ENCODE measurements at places on chromosomes 2 and 18. TPM values are rescaled to one million over a fixed set of nuclear protein-coding genes. Genes with fewer than 3 reads are reported as not detected.

DNA sequence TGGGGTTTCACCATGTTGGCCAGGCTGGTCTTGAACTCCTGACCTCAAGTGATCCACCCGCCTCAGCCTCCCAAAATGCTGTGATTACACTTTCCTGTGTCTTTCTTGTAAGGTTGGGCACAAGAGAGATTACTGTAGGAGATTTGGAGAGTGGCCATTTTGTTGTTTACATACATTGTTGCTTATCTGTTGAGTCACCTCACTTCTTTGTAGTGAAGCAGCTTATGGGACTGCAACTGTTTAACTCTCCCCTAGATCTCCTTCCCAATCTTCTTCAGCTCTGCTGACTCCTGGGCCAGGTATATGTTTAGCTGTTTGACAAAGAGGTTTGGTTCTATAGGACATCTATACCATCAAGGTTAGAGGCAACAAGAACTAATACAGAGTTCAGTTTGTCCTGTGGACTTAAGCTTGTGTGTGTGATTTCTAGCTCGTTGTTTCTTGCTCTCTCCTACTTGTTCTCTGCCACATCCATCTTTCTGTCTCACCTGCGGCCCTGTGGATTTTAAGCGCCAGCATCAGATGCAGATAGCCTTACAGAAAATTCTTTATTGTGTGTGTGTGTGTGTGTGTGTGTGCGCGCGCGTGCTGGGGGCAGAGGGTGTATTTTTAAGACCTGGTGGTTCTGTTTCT, 95.4 kb downstream of the HAUS1 start:
- H3K36me3 ChIP-seq = peaks cover 37% of the 10 kb centered on the region
- H3K4me1 ChIP-seq = peaks cover 62% of the 10 kb centered on the region
- H3K27me3 ChIP-seq = no peaks in the 10 kb centered on the region
- no peak for DNase-seq

GRCh38 chr2:43214253-43214652, 12.2 kb downstream of the ZFP36L2 start:
- peaks cover 38% of the 10 kb centered on the region for H3K4me1 ChIP-seq
- DNase-seq = no peak
- H3K4me3 ChIP-seq = no peak overlapping the region
- H3K36me3 ChIP-seq = no peaks in the 10 kb centered on the region
- no peaks in the 10 kb centered on the region for H3K27me3 ChIP-seq

- no peak overlapping the region for H3K27ac ChIP-seq
- no peak overlapping the region for H3K4me3 ChIP-seq
- H3K27me3 ChIP-seq = peaks cover 8% of the 10 kb centered on the region
- no peak for DNase-seq
- H3K36me3 ChIP-seq = no peaks in the 10 kb centered on the region
Observed at GRCh38 chr2:150479075-150479915, 8.2 kb downstream of the RND3 start.

DNA sequence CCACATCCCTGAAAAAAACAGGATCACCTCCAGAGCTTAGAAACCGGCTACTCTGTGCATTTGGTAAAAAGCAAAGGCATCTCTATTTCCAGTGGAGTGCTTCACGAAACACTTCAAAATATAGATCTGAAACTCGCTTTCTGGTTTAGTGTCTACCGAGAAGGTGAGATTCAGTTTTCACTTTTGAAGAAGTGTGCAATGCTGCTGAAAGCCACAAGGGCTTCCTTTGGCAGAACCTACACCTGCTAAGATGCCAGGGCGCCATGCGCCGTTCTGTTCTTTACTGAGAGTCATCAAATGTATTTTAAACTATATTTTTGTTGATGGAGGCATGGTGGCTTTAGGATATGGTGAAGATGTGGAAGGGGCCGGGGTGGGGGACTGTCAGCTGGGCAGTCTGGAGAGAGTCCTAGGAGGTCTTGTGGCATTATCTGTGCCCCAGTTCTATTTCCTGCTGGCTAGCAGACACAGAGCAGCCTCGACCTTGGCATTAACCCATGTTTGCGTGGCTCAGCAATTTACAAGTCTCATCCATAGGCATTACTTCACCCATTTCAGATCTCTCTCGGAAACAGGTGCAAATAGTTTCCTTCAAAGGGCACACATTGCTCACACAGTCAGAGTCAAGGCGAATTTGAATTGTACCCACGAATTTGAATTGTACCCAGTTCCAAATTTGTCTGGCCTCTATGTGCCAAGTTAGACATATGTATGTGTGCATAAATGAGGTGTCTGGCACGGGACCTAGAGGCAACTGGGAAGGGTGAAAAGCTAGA, 46.7 kb upstream of the KCNF1 start:
- H3K27ac ChIP-seq = no peak overlapping the region
- no peak overlapping the region for H3K4me3 ChIP-seq

GRCh38 chr2:22536133-22536532, 848.8 kb upstream of the KLHL29 start:
- DNase-seq = no peak
- no peak overlapping the region for H3K4me3 ChIP-seq
- H3K27ac ChIP-seq = no peak overlapping the region
- no peaks in the 10 kb centered on the region for H3K4me1 ChIP-seq
- no peaks in the 10 kb centered on the region for H3K36me3 ChIP-seq
- no peaks in the 10 kb centered on the region for H3K27me3 ChIP-seq

DNA sequence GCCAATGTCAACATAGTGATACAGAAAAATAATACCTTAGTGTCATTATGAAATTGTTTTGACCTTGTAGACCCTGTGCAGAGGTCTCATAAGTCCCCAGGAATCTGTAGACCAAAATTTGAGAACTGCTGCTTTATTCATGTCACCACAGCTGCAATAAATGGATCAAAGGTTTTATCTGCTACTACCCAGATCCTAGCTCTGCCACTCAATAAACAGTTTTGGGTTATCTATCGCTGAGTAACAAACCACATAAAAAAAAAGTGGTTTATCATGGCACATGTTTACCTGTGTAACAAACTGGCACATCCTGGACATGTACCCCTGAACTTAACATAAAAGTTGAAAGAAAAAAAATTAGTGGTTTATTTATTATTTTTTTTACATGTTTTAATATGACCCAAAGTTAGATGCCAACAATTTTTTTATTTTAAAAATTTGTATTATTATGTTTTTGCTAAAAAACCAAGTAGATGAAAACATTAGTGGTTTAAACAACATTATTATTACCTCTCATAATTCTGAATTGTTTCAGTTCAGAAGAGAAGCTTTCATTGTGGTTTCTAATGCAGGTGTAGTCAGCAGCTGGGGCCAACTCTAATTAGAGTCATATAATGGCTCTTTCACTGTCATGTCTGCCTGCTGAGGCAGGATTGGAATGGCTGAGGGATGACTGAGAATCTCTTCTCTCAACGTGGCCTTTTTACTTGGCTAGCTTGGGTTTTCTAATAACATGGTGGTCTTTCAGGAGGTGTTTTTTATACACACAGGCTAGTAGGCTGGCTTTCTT, 103.3 kb upstream of the SLC38A11 start:
- no peak for DNase-seq
- peaks cover 7% of the 10 kb centered on the region for H3K4me1 ChIP-seq
- no peaks in the 10 kb centered on the region for H3K27me3 ChIP-seq
- H3K4me3 ChIP-seq = no peak overlapping the region

DNA sequence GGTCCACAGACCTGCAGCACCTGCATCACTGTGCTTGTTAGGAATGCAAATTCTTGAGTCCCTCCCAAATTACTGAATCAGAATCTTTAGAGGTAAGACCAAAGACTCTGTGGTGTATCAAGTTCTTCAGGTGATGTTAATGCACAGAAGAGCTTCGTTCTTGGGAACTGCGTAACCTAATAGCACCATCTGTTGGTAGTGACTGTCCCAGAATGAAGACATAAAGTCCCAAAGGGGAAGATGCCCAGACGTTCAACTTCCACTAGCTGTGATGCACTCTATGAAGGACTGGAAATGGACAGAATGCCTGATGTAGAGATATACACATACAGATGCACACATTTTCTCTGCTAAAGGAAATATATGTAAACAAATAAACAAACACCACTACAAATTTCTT, 576.0 kb downstream of the LRP1B start:
- H3K27ac ChIP-seq = no peak overlapping the region
- no peaks in the 10 kb centered on the region for H3K27me3 ChIP-seq
- no peaks in the 10 kb centered on the region for H3K36me3 ChIP-seq

DNA sequence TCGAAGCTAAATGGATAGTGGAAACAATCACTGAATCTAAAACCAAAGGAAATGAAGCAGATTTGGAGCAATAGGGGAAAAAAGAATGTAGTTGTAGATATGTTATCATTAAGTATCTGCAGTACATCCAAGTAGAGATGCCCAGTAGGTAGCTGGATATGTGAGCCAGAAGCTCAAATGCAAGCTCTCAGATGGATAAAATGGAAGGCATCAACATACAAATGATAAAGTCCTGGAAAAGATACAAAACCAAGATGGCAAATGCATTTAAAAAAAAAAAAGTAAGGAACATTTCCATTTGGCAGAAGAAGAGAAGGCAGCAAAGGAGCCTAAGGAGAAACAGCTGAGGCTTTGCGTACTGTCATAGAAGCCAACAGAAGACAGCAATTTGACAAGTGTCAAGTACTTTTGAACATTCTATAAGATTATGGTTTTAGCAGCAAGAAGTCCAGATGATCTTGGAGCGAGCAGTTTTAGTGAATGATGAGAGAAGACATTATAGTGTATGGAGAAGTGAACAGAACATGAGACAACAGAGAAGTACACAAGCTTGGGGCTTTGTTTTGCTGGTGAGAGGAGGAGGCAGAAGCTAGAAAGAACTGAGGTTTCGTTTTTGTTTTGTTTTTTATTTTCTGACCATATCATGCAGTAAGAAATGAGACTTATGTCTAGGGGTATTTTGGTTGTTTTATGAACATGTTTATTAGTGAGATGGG, 18.3 kb downstream of the ROCK2 start:
- H3K4me3 ChIP-seq = no peak overlapping the region
- H3K36me3 ChIP-seq = no peaks in the 10 kb centered on the region
- H3K4me1 ChIP-seq = peaks cover 6% of the 10 kb centered on the region
- H3K27me3 ChIP-seq = no peaks in the 10 kb centered on the region

- no peaks in the 10 kb centered on the region for H3K36me3 ChIP-seq
- no peaks in the 10 kb centered on the region for H3K27me3 ChIP-seq
- H3K4me1 ChIP-seq = no peaks in the 10 kb centered on the region
- DNase-seq = no peak
- H3K27ac ChIP-seq = no peak overlapping the region
Observed at GRCh38 chr2:192416060-192416459, 221.3 kb upstream of the TMEFF2 start.

GRCh38 chr18:55161916-55162315, 202.7 kb upstream of the CCDC68 start:
- peaks cover 2% of the 10 kb centered on the region for H3K27me3 ChIP-seq
- H3K4me3 ChIP-seq = no peak overlapping the region
- no peak overlapping the region for H3K27ac ChIP-seq

- no peaks in the 10 kb centered on the region for H3K4me1 ChIP-seq
- no peak overlapping the region for H3K4me3 ChIP-seq
- DNase-seq = no peak
Observed at GRCh38 chr2:108409768-108410167, 32.0 kb downstream of the SULT1C4 start.

GRCh38 chr2:120750488-120751210, 15.0 kb downstream of the GLI2 start:
- no peak for DNase-seq
- no peaks in the 10 kb centered on the region for H3K36me3 ChIP-seq
- no peaks in the 10 kb centered on the region for H3K27me3 ChIP-seq
- H3K27ac ChIP-seq = no peak overlapping the region

DNA sequence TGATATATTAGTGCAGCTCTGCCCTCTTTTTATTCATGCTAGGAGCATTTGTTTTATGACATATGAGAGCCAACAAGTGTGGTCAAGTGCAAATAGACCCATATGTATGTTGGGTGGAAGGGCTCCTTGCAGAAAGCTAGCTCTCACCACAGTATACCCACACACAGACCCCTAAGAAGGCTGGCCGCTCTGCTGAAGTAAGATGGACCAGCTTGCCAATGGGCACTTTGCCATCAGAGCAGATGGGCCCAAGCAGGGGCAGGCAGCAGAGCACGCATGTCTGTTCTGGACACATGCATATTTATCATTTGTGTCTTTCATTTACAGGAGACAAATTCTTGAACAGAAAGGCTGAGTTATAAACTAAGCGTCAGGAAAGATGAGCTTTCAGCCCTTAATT, 187.5 kb upstream of the DTNA start:
- no peak for DNase-seq
- H3K4me3 ChIP-seq = no peak overlapping the region
- H3K27me3 ChIP-seq = no peaks in the 10 kb centered on the region
- no peaks in the 10 kb centered on the region for H3K36me3 ChIP-seq

GRCh38 chr18:58896268-58896667, 31.6 kb downstream of the ZNF532 start:
- peaks cover 13% of the 10 kb centered on the region for H3K4me1 ChIP-seq
- no peaks in the 10 kb centered on the region for H3K36me3 ChIP-seq
- no peak for DNase-seq
- no peak overlapping the region for H3K27ac ChIP-seq
- peaks cover 1% of the 10 kb centered on the region for H3K27me3 ChIP-seq
- no peak overlapping the region for H3K4me3 ChIP-seq

- no peaks in the 10 kb centered on the region for H3K36me3 ChIP-seq
- no peaks in the 10 kb centered on the region for H3K27me3 ChIP-seq
- H3K4me3 ChIP-seq = no peak overlapping the region
- DNase-seq = no peak
- no peaks in the 10 kb centered on the region for H3K4me1 ChIP-seq
Observed at GRCh38 chr2:81355436-81355835, 1050.9 kb upstream of the LRRTM1 start.

- H3K36me3 ChIP-seq = no peaks in the 10 kb centered on the region
- no peak overlapping the region for H3K4me3 ChIP-seq
- H3K27ac ChIP-seq = no peak overlapping the region
- peaks cover 6% of the 10 kb centered on the region for H3K27me3 ChIP-seq
- peaks cover 4% of the 10 kb centered on the region for H3K4me1 ChIP-seq
Observed at GRCh38 chr2:26615860-26616705, 25.1 kb downstream of the CIB4 start.

DNA sequence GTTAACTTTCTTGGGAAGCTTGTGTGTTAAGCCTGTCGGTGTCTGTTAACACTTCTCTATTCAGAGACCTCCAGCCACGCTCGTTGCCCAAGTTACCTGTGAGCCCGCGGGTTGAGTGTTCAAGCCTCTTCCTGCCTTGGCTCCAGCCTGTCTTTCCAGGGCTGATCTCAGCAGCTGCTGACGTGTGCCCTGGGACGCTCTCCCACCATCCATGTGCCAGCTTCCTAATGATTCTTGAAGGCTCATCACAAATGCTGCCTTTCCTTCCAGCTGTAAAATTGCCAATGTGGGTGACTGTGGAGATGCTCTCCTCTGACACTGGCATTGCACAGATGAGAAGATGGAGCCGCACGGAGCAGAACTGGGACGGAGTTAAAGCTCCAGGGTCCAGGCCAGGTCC, 6.1 kb downstream of the RNF144A start:
- H3K27me3 ChIP-seq = no peaks in the 10 kb centered on the region
- H3K4me1 ChIP-seq = peaks cover 67% of the 10 kb centered on the region
- no peak overlapping the region for H3K27ac ChIP-seq
- peaks cover 39% of the 10 kb centered on the region for H3K36me3 ChIP-seq
- no peak for DNase-seq

- H3K4me1 ChIP-seq = peaks cover 11% of the 10 kb centered on the region
- no peaks in the 10 kb centered on the region for H3K27me3 ChIP-seq
- no peak overlapping the region for H3K27ac ChIP-seq
- H3K36me3 ChIP-seq = no peaks in the 10 kb centered on the region
Observed at GRCh38 chr2:160700021-160700814, 206.6 kb upstream of the RBMS1 start.

GRCh38 chr2:60840880-60841279, 40.5 kb upstream of the REL start:
- no peaks in the 10 kb centered on the region for H3K27me3 ChIP-seq
- no peaks in the 10 kb centered on the region for H3K36me3 ChIP-seq
- DNase-seq = peak; percentile 28
- no peak overlapping the region for H3K4me3 ChIP-seq
- no peak overlapping the region for H3K27ac ChIP-seq
- peaks cover 39% of the 10 kb centered on the region for H3K4me1 ChIP-seq

The BOLL gene
- total RNA-seq = not detected

The SLC11A1 gene
- 0.23 TPM for total RNA-seq

The CFC1 gene
- total RNA-seq = not detected

The KCNS3 gene
- total RNA-seq = not detected

The STEAP3 gene
- 0.34 TPM for total RNA-seq

The ANKRD30B gene
- total RNA-seq = not detected

The ACP1 gene
- 153 TPM for total RNA-seq
